A673 (cell line): ENCODE measurements at places on chromosomes 11 and 22. TPM values are rescaled to one million over a fixed set of nuclear protein-coding genes. Genes with fewer than 3 reads are reported as not detected.

- H3K36me3 ChIP-seq: no peaks in the 10 kb centered on the region
- no peaks in the 10 kb centered on the region for H3K27me3 ChIP-seq
Measured at GRCh38 chr11:17606233-17607082, 59.4 kb downstream of the OTOG start.

GRCh38 chr11:61334434-61335354 is 1.7 kb downstream of the TKFC start:
- DNase-seq: peak; percentile 26
- peaks cover 8% of the 10 kb centered on the region for H3K36me3 ChIP-seq
- no peaks in the 10 kb centered on the region for H3K27me3 ChIP-seq

DNA sequence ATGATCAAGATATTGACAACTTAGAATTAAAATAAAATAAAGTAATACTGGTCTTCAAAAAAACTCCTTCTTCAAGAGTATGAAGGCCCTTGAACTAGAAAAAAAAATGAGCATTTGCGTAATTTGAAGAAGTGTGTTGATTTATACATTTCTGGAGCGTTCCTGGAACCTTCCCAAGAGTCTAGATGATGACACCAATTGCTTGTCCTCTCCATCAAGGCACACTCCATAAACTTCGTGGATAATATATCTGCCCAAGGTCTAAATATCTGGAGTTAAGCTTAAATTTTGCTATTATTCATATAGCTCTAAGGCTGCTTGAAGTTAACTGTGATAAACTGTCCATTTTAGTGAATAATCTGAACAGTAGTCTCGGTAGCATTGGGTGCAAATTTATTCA is 361.3 kb upstream of the CNTN5 start:
- H3K4me3 ChIP-seq: no peak overlapping the region
- no peaks in the 10 kb centered on the region for H3K4me1 ChIP-seq
- H3K27ac ChIP-seq: no peak overlapping the region
- DNase-seq: no peak
- H3K36me3 ChIP-seq: no peaks in the 10 kb centered on the region

DNA sequence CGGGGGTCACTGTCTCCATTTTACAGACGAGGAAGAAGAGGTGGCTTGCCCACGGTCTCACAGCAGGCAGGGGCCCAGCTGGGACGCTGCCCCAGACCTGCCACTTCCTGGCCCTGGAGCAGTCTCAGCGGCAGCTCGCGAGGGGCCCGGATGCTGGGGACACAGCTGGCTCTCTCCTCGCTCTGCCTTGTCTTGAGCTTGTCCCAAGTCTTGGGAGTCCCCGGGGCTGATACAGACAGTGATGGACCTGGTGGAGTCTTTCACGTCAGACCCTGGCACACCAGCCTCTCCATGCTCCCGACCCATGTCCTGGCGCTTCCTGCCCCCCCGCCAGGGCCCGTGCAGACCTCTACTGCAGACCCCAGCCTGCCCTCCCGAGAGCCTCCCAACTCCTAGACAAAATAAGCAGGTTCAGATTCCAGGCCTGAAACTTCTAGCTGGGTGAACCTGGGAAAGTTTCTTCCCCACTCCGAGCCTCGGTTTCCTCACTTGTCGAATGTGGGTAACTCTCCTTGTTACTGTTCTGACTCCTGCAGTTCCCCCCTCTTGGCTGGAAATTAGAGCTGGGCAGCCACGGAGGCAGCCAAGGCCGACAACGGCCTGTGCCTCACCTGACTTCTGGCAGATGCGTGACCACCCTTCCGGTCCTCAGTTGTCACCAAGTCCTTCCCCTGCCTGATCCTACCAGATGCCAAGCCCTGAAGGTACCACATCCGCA is 145.4 kb downstream of the CACNA1I start:
- no peak overlapping the region for H3K27ac ChIP-seq

DNA sequence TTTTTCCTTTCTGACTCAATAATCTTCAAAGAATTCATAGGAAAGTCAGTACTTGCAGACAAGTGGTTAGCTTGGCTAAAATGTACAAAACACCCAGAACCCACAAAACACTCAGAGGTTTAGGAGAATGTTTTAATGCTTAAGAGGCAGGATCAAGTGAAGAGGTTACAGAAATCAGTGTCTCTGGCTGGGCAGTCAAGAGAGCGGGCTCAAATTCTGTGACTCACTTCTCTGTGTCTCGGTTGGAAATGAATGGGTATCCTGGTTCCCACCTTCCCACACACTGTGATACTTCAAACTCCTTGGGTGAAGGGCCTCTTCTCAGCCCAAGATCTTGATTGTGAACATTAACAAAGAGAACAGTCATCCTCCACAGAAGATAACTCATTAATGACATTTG is 3.8 kb downstream of the MPEG1 start:
- H3K4me3 ChIP-seq: no peak overlapping the region
- H3K27me3 ChIP-seq: peaks cover 2% of the 10 kb centered on the region

DNA sequence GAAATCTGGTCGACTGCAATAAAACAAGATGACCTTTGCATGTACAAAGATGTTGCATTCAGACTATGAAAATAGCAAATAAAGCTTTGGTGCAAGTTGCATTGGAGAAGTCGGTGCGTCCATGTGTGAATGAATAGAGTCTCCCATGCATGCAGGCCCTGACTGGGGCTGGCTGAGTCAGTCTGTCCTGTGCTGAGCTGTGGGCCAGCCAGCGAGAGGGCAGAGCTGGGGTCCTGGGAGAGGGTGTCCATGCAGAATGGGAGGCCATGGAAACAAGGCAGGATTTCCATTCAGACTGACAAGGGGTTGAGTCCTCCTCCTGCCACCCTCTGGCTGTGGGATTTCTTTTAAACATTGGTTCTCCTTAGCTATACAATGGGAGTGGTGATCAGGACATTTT is 2.3 kb upstream of the CRYBB3 start:
- no peaks in the 10 kb centered on the region for H3K36me3 ChIP-seq
- H3K4me3 ChIP-seq: no peak overlapping the region
- no peak for DNase-seq
- no peaks in the 10 kb centered on the region for H3K27me3 ChIP-seq
- no peak overlapping the region for H3K27ac ChIP-seq

GRCh38 chr22:36884349-36885158 is 23.7 kb downstream of the NCF4 start:
- no peak overlapping the region for H3K27ac ChIP-seq
- peaks cover 22% of the 10 kb centered on the region for H3K27me3 ChIP-seq
- H3K4me1 ChIP-seq: no peaks in the 10 kb centered on the region
- H3K4me3 ChIP-seq: no peak overlapping the region
- H3K36me3 ChIP-seq: no peaks in the 10 kb centered on the region

GRCh38 chr11:325796-326591 is 5.3 kb upstream of the IFITM3 start:
- no peaks in the 10 kb centered on the region for H3K27me3 ChIP-seq
- no peak for DNase-seq
- no peak overlapping the region for H3K4me3 ChIP-seq
- H3K36me3 ChIP-seq: no peaks in the 10 kb centered on the region
- peak overlapping the region; percentile 47 for H3K27ac ChIP-seq

- peaks cover 22% of the 10 kb centered on the region for H3K4me1 ChIP-seq
- DNase-seq: peak; percentile 100
- H3K27me3 ChIP-seq: no peaks in the 10 kb centered on the region
- H3K36me3 ChIP-seq: peaks cover 21% of the 10 kb centered on the region
- peak within 1 kb of the TSS; percentile 72 for H3K4me3 ChIP-seq
Measured at GRCh38 chr11:64185693-64186491, at the start of gene STIP1. TSS of gene STIP1 (plus strand) at chr11:64186171. CDS start at chr11:64186262, 91 bp downstream.

DNA sequence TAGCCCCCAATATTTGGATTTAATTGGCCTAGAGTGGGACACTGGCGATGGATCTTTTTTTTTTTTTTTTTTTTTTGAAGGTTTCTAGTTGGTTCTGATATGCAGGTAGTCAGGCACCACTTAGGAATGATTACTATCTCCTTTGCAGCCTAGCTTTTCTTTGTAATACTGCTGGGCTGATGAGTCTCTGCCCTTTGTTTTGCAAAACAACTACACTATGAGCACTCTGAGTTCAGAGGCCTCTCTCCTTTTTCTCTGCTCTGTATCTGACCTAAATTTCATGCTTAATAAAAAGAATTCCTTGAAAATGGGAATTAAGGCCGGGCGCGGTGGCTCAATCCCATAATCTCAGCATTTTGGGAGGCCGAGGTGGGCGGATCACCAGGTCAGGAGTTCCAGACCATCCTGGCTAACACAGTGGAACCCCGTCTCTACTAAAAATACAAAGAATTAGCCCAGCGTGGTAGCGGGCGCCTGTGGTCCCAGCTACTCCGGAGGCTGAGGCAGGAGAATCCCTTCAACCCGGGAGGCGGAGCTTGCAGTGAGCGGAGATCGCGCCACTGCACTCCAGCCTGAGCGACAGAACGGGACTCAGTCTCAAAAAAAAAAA is 1312.3 kb downstream of the FAM181B start:
- H3K36me3 ChIP-seq: no peaks in the 10 kb centered on the region
- no peak for DNase-seq
- H3K4me1 ChIP-seq: no peaks in the 10 kb centered on the region
- H3K27ac ChIP-seq: no peak overlapping the region
- H3K27me3 ChIP-seq: no peaks in the 10 kb centered on the region
- no peak overlapping the region for H3K4me3 ChIP-seq

DNA sequence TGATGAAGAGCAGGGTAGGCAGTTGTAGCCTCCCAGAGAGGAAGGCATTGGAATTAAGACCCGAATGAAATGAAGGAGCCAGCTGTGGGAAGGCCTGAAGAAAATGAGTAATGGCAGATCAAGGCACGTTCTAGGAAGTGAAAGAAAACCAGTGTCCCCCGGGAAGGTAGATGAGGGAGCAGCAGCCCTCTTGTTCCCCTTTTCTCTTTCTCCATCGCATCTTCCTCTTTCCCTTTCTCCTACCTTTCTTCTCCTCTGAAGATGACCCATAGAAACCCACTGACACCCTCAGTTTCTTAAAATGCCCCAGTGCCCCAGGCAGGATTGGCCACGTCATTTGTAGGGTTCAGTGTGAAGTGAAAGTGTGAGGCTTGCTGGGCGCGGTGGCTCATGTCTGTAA is 172.6 kb upstream of the SEZ6L start:
- no peak overlapping the region for H3K4me3 ChIP-seq
- DNase-seq: no peak
- H3K27ac ChIP-seq: no peak overlapping the region
- peaks cover 4% of the 10 kb centered on the region for H3K27me3 ChIP-seq

GRCh38 chr11:117562136-117562535 is 234.5 kb downstream of the CEP164 start:
- peaks cover 9% of the 10 kb centered on the region for H3K4me1 ChIP-seq
- H3K27ac ChIP-seq: no peak overlapping the region
- peaks cover 4% of the 10 kb centered on the region for H3K27me3 ChIP-seq
- H3K36me3 ChIP-seq: no peaks in the 10 kb centered on the region

GRCh38 chr11:46307785-46308341 is 30.4 kb downstream of the CREB3L1 start:
- no peak overlapping the region for H3K4me3 ChIP-seq
- no peaks in the 10 kb centered on the region for H3K36me3 ChIP-seq
- H3K27ac ChIP-seq: no peak overlapping the region
- H3K27me3 ChIP-seq: no peaks in the 10 kb centered on the region

DNA sequence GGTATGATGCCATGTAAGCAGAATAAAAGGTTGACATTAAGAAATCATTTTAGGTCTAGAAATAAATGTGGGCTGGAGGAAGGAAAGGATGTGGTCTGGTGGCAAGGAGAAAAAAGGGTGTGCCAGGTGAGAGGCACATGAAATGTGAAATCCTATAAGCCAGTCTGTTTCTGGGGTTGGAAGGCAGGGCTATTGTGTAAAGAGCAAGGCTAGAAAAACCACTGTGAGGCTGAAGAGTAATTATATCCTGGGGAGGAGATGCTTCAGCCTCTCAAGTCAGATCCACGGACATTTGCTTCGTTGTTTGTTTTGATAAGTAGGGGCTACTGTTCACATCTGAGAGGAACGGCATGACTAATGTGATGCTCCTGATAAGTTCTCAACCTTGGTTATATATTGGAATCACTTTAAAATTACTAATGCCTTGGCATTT is 77.5 kb upstream of the CTSC start:
- H3K27me3 ChIP-seq: no peaks in the 10 kb centered on the region
- no peaks in the 10 kb centered on the region for H3K36me3 ChIP-seq
- DNase-seq: no peak
- no peak overlapping the region for H3K27ac ChIP-seq
- no peak overlapping the region for H3K4me3 ChIP-seq

DNA sequence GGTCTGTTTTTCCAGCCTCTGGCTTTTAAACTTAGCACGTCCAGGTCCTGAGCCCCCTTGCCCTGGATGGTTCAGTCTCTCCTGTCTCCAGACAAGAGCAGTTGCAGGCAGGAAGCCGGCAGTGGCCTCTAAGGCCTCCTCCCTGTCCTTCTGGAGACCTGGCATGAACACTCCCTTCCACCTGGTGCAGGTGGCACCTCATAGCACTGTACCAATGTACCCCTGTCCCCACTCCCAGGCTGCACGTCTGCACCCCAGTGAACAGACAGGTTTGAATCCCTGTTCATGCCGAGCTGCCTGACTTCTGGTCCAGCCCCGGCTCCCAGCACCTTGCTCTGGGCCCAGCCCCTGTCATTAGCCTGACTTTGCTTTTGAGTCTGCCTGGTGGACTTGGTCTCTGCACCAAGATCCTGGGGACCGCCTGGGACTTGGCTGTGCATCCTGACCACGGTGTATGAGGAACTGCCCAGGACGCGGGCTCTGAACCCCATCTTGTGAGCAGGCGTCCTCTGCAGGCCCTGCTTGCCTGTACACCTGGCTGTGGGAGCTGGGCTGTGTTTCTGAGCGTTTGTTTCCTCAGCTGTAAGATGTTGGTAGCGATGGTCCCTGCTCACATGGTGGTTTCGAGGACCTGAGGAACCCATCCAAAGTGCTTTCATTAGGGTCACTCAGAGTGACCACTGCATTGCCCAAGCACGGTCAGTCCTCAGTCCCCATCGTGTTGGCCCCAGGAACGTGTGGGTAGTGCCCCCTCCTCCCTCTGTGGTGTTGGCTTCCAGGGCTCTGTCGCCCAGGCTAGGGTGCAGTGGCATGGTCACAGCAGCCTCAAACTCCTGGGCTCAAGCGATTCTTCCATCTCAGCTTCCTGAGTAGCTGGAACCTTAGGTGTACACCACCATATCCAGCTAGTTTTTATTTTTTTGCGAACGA is 75.0 kb upstream of the SHANK2 start:
- no peak overlapping the region for H3K27ac ChIP-seq
- H3K4me1 ChIP-seq: no peaks in the 10 kb centered on the region
- no peak for DNase-seq
- H3K4me3 ChIP-seq: no peak overlapping the region
- H3K27me3 ChIP-seq: no peaks in the 10 kb centered on the region

DNA sequence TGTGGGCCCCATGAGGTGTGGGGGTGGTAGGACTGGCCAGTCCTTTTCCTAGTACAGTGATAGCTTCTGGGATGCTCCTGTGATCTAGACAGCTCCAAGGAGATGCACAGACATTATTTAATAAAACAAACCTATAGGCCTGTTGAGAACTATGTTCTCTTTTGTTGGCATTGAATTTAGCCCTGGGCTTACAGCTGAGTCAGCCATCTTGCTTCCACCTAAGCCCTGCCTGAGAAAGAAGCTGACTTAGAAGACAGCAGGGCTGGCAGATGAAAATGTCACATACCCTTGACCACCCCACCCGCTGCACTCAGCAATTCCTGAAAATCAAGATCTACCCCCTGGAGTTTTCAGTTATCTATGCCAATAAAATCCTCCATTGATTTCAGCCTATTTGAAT is 353.2 kb downstream of the CADM1 start:
- DNase-seq: no peak
- H3K36me3 ChIP-seq: no peaks in the 10 kb centered on the region
- no peaks in the 10 kb centered on the region for H3K4me1 ChIP-seq

The IFITM10 gene
- total RNA-seq: 0.24 TPM in 1 of 2 replicates, not detected in the other

The GLYAT gene
- total RNA-seq: 0.39 TPM in 1 of 2 replicates, not detected in the other

The GTSE1 gene
- 87.3 and 88.1 TPM in 2 replicates for total RNA-seq

The OR4A16 gene
- 1.7 and 3.0 TPM in 2 replicates for total RNA-seq

The DAGLA gene
- 10.9 and 11.0 TPM in 2 replicates for total RNA-seq

The NRIP3 gene
- 1.6 and 2.2 TPM in 2 replicates for total RNA-seq

The KRTAP5-1 gene
- not detected in 2 replicates for total RNA-seq

The CEP126 gene
- 2.3 and 3.1 TPM in 2 replicates for total RNA-seq

The CELF1 gene
- 246 and 257 TPM in 2 replicates for total RNA-seq
